Small intestine (tissue), 16 donors: ENCODE measurements at places on chromosomes 6 and 20. TPM values are rescaled to one million over a fixed set of nuclear protein-coding genes. Genes with fewer than 3 reads are reported as not detected.

DNA sequence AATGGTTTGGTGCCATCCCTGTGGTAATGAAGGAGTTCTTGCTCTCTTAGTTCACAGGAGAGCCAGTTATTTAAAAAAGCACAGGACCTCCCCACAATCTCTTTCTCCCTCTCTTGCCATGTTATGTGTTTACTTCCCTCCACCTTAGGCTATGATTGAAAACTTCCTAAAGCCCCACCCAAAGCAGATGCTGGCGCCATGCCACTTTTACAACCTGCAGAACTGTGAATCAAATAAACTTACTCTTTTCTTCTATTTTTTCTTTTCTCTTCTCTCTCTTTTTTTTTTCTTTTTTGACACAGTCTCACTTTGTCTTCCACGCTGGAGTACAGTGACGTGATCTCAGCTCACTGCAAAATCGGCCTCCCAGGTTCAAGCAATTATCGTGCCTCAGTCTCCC lies 508.4 kb upstream of the EPHA7 start:
- no peaks in the 10 kb centered on the region for H3K36me3 ChIP-seq

The UNC93A gene
- polyA plus RNA-seq: 2.7 TPM

- no peak overlapping the region for H3K4me3 ChIP-seq
- no peaks in the 10 kb centered on the region for H3K4me1 ChIP-seq
- H3K36me3 ChIP-seq: peaks cover 2% of the 10 kb centered on the region
- DNase-seq: no peak
- H3K27me3 ChIP-seq: no peaks in the 10 kb centered on the region
- no peak overlapping the region for H3K27ac ChIP-seq
Measured at GRCh38 chr6:126063512-126064146, 77.3 kb downstream of the TRMT11 start.

DNA sequence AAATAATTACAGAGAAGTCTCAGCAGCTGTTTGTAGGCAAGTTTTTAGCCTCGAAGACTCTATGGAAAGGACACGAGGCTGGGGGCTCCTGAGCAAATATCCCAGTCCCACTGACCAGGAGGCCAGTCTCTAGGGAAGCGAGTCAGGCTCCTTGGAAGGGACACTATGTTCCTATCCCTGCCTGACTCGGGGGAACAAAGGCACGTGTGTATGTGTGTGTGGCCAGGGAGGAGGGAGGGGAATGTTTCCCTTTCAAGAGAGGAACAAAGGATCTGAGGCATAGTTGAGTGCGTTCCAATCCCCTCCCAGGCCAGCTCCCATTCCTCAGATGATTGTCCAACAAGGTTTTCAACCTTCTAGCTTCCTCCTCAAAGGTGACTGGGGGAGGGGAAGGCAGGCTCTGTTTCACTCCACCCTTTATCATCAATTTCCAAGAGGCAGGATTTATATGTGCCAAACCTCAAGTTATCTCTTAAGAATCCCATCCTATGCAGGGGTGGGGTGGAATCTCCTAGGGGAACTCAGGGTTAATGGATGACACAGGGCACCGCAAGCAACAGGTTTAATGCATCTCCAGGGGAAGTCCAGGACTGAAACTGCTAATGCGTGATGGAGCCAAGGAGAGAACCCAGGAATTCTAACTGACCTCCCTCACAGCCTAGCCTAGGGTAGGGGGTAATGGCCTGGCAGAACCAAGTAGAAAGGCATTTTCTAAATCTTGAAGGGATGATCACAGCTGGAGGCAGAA lies 9.9 kb downstream of the BCL2L1 start:
- H3K4me1 ChIP-seq: peaks cover 45% of the 10 kb centered on the region
- DNase-seq: peak; percentile 83
- H3K27ac ChIP-seq: peak overlapping the region; percentile 54
- H3K4me3 ChIP-seq: no peak overlapping the region
- H3K27me3 ChIP-seq: no peaks in the 10 kb centered on the region
- H3K36me3 ChIP-seq: no peaks in the 10 kb centered on the region

DNA sequence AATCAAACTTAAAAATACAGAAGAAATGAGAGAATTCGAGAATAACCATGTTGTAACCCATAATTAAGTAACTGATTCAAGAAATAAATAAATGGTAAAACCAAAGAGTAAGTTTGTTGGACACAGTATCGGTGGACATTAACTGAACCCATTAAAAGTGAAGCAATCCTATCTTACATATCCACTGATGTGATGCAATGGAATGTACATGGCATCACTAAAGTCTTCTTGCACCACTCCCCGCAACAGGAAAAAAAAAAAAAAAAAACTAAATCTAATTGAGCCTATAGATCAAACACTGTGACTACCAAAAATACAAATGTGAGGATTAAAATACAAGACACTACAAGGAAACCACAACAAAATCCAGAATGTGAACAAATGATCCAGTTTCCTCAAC lies 7.9 kb downstream of the SNX14 start:
- DNase-seq: no peak
- no peak overlapping the region for H3K27ac ChIP-seq
- no peaks in the 10 kb centered on the region for H3K27me3 ChIP-seq
- no peaks in the 10 kb centered on the region for H3K36me3 ChIP-seq

DNA sequence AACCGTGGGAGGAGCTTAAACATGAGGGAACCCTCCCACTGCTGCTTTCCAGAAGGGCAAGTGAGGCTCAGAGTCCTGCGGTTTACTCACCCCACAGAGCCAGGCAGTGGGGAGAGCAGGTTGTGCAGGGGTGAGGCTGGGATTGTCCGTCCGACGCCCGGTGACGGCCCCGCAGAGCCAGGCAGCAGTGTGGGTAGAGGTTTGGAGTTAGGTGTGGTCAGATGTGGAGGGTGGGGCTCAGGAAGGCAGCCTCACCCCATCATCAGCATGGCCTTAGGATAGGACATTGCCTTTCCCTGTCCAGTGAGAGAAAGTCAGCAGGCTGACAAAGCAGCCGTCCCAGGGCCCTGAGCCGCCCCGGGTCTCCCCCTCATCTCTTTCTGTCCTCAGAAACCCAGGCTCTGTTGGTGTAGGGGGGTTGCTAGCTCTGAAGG lies 234.6 kb downstream of the DLL1 start:
- no peaks in the 10 kb centered on the region for H3K36me3 ChIP-seq
- no peak overlapping the region for H3K4me3 ChIP-seq
- no peaks in the 10 kb centered on the region for H3K27me3 ChIP-seq
- no peak for DNase-seq
- no peaks in the 10 kb centered on the region for H3K4me1 ChIP-seq

GRCh38 chr6:33428966-33429749 lies 9.3 kb downstream of the SYNGAP1 start:
- H3K27ac ChIP-seq: peak overlapping the region; percentile 82
- peaks cover 57% of the 10 kb centered on the region for H3K4me1 ChIP-seq
- DNase-seq: no peak
- H3K36me3 ChIP-seq: peaks cover 12% of the 10 kb centered on the region
- H3K4me3 ChIP-seq: no peak overlapping the region

DNA sequence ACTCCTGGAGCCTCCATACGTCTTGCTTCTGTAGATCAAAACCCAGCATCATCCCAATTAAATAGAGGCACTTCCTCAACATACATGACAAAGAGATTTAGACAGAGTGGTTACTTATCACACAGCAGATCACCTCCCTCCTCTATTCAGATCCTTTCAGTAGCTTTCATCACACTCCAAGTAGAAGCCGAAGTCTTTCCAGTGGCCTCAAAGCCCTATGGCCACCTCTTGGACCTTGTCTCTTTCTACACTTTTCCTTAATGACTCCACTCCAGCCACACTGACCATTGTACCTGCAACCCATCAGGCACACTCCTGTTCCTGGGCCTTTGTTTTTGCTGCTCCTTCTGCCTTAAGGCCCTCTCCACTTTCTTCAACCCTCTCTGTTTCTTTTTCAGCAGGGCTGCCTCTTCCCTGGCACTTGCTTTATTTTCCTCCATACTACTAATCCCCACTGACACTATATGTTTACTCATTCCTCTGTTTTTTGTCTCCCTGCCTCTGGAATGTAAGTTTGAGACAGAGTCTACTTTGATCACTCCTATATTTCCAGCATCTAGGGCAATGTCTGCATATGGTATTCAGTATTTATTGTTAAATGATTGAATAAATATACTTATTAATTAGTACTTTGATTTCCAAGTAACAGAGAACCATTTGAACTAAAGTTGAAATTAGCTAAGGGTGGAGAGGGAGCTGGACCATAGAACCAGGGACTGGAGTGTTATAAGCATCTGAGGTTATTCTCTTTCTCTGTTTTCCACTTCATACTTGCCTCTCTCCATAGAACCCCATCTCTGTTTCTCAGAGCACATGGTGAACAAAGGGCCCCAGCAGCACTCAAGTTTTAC lies 43.4 kb upstream of the TRAM2 start:
- no peak overlapping the region for H3K27ac ChIP-seq
- no peak for DNase-seq
- H3K4me1 ChIP-seq: no peaks in the 10 kb centered on the region
- no peak overlapping the region for H3K4me3 ChIP-seq
- no peaks in the 10 kb centered on the region for H3K27me3 ChIP-seq
- H3K36me3 ChIP-seq: no peaks in the 10 kb centered on the region

- H3K4me3 ChIP-seq: no peak overlapping the region
- no peak for DNase-seq
- H3K27me3 ChIP-seq: no peaks in the 10 kb centered on the region
- no peaks in the 10 kb centered on the region for H3K36me3 ChIP-seq
- peak overlapping the region; percentile 77 for H3K27ac ChIP-seq
Measured at GRCh38 chr6:41997456-41997855, 52.9 kb upstream of the TAF8 start.

GRCh38 chr20:3276680-3277015 lies 37.7 kb upstream of the SLC4A11 start:
- no peak overlapping the region for H3K27ac ChIP-seq
- no peak for DNase-seq
- peaks cover 4% of the 10 kb centered on the region for H3K36me3 ChIP-seq
- no peaks in the 10 kb centered on the region for H3K4me1 ChIP-seq
- no peak overlapping the region for H3K4me3 ChIP-seq

The SAMD5 gene
- 0.67 TPM for polyA plus RNA-seq

DNA sequence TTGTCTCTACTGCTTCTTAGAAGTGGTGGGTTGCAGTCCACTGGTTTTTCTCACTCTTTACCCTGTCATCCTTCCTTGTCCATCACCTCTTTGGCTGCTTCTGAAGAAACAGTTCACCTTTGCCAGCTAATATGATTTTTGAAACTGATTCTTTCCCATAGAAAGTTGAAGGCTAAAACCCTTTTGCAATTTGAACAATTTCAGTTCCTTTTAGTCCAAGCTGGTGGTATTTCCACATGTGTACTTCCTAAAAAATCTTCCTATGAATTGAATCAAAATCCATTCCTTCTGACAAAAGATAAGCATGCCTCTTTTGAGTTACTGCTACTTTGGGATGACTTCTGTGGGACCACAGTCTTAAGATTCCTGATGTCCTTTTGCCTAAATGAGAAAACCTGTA lies 210.0 kb upstream of the MAN1A1 start:
- H3K36me3 ChIP-seq: no peaks in the 10 kb centered on the region
- H3K27me3 ChIP-seq: no peaks in the 10 kb centered on the region
- no peak for DNase-seq
- no peaks in the 10 kb centered on the region for H3K4me1 ChIP-seq
- no peak overlapping the region for H3K27ac ChIP-seq

DNA sequence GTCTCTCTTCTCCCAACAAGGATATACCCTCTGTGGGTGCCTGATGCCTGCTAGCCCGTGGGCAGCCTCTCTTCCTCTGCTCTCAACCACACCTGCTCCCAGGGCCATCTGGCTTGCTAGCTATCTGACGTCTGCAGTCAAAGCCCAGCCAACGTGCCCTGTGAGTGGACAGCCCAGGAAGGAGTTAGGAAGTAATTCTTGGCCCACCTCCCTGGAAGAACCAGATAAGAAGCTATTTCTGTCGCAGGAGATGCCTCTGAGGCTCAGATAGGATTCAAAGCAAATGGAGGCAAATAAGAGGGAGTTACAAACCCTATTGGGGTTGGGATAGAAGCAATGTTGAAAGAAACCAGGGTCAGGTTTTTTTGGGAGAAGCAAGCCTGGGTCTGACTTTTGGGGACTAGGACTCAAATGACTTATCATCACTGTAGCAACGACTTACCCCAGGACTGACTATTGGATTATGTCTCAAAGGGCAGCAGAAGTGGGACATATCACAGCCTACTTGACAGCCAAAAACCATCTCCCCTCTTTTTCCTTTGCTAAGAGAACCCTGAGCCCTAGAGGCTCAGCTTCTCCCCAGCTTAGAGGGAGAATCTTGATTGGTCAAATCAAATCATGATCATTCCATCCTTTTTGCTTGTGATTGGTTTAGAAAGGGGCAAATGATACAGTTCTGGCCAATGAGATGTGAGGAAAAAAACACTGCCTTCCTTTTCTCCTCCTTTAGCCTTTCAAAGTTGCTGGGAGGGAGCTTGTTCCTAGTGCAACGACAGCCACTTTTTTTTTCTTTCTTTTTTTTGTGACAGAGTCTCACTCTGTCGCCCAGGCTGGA lies 18.0 kb upstream of the CDK5RAP1 start:
- DNase-seq: no peak
- no peak overlapping the region for H3K4me3 ChIP-seq
- H3K27me3 ChIP-seq: no peaks in the 10 kb centered on the region
- no peak overlapping the region for H3K27ac ChIP-seq

- H3K27me3 ChIP-seq: no peaks in the 10 kb centered on the region
- H3K36me3 ChIP-seq: no peaks in the 10 kb centered on the region
- no peak overlapping the region for H3K4me3 ChIP-seq
- peak; percentile 82 for DNase-seq
- no peak overlapping the region for H3K27ac ChIP-seq
Measured at GRCh38 chr6:31396422-31397152, 6.8 kb upstream of the MICA start.

The GSTA2 gene
- polyA plus RNA-seq: 88.6 TPM

The LRRC73 gene
- polyA plus RNA-seq: 0.51 TPM

The BANF2 gene
- polyA plus RNA-seq: not detected

DNA sequence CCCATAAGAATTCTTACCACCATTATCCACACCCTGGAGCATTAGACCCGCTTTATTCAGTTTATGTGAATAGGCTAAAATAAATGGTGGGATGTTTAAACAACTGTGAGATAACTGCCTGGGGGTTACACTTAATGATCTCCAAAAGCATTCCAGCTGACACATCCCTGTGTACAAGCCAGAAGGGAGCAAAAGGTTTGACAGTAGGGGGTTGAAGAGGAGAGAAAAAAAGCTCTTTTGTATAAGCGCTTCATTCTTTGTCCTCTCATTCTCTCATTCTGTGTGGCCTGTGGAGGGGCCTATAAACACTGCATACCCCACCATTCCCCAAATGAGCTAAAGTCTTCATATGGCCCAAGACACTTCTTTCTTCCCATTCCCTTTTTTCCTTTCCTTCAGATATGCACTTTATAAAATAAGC lies 30.8 kb upstream of the COL21A1 start:
- no peak overlapping the region for H3K4me3 ChIP-seq
- H3K4me1 ChIP-seq: no peaks in the 10 kb centered on the region
- no peaks in the 10 kb centered on the region for H3K36me3 ChIP-seq
- no peak overlapping the region for H3K27ac ChIP-seq
- DNase-seq: no peak
- H3K27me3 ChIP-seq: no peaks in the 10 kb centered on the region
